GM04504 (cell line): ENCODE measurements at places on chromosomes 7 and 10.

DNA sequence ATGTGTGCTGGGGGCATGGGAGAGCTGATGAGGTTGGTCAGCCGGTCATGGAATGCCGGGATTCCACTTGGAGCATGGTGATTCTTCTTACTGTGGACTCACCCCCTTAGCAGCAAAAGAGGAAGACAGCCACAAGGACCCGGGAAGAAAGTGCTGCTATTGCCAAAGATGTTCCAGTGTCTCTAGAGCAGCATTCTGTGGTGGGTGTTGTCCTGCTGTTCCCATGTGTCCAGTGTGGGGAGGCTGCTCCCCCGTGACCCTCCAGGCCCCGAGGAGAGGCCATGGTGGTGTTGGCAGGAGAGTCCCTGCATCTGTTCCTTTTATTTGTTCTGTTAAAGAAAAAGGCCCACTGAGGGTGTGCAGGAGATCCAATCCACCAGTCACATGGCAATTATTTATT lies 499.4 kb downstream of the RPS24 start:
- no peak for DNase-seq

DNA sequence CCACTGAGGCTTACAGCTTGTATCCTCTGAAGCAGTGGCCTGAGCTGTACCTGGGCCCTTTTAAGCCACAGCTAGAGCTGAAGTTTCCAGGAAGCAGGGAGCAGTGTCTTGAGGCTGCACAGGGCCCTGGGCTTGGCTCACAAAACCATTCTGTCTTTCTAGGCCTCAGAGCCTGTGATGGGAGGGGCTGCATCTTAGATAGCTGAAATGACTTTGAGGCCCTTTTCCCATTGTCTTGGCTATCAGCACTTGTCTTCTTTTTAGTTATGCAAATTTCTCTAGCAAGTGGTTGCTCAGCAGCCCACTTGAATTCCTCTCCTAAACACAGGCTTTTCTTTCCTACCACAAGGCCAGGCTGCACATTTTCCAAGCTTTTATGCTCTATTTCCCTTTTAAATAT lies 864.2 kb downstream of the REEP3 start:
- DNase-seq = no peak

GRCh38 chr7:69510114-69510513 lies 88.2 kb upstream of the AUTS2 start:
- no peak for DNase-seq

DNA sequence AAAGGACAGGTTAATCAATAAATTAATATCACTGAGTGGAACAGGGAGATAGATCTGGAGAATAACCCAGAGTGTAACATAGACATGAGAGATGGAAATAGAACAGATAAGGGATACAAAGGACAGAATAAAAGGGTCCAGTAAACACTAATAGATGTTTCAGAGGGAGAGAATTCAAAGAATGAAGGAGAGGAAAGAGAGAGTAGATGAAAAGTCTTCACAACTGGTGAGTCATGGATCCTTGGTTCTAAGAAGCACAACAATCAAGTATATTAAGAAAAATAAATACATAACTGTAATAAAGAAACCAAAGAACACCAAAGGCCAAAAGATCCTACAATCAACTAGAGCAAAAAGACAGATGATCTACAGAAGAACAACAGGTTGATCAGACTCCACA lies 66.3 kb downstream of the BEND7 start:
- no peak for DNase-seq

- no peak for DNase-seq
These were observed 4.1 kb upstream of the TMEM243 start for GRCh38 chr7:87223666-87224065.

- no peak for DNase-seq
These were observed 102.6 kb upstream of the DDC start for GRCh38 chr7:50667789-50668226.

DNA sequence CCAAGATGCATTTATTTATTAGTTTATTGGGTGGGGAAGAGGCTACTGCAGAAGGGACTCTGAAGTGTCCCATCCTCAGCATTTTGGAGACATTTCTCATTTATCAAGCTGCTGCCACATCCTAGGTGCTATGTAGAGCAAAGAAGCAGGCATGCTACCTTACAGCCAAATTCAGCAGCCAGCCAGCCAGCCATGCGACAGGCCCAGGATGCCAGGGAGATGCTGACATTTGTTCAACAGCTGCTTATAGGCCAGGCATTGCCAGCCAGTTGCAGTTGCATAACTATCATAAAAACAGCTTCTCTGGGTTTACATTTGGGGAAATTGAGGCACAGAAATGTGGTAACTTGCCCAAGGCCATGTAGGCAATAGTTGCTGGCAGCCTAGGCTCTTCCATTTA lies 2.3 kb downstream of the SLC29A3 start:
- no peak for DNase-seq
